ENCODE measurements at places on chromosomes 6 and 20.

DNA sequence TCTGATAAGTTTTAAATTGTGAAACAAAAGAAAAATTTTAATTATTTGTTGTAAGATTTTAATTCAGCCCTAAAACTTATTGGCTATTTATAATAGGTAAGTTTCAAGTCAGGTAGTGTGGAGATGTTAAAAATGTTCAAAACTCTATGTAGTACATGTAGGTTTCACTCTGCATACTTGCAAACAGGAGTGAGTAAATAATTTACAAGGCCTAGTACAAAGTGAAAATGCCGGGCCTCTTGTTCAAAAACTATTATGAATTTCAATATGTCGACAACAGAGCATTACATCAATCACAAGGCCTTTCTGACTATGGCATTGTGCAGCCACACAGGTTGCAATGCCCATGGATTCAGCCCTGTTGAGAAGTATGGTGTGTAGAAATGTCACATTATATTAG lies 80.9 kb upstream of the GRIK2 start:
- no peak for DNase-seq

GRCh38 chr6:109347779-109348178 lies 34.5 kb downstream of the CD164 start:
- no peak for DNase-seq

GRCh38 chr20:19901226-19901625 lies 115.9 kb upstream of the NAA20 start:
- DNase-seq: no peak

DNA sequence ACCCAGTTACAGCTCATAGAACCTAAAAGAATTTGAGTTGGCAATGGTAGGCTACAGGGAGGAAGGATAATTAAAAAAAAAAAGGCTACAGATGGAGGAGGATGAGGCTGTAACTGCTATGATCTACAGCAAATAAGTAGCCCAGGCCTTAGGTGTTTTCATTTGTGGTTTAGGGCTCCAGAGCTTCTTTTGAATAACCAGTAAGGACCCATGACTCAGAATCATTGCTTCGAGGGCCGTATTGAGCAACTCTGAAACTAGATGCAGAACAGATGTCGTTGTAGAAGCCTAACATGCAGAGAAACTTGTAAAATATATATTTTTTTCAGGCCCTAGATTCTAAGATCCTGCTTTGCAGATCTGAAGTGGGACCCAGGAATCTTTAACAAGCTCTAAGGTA lies 19.0 kb upstream of the ASIP start:
- no peak for DNase-seq

GRCh38 chr6:33313105-33313708 lies 671 bp downstream of the TAPBP start:
- DNase-seq: peak; percentile 43

GRCh38 chr6:120686492-120686891 lies 647.8 kb downstream of the TBC1D32 start:
- DNase-seq: no peak

- no peak for DNase-seq
These were observed 44.7 kb downstream of the OR2B6 start for GRCh38 chr6:28001751-28002150.

GRCh38 chr6:112971651-112972050 lies 624.5 kb downstream of the RFPL4B start:
- no peak for DNase-seq

- no peak for DNase-seq
These were observed 1.1 kb downstream of the TCP1 start for GRCh38 chr6:159788276-159788675.
